ENCODE measurements at places on chromosomes 7 and 10.

GRCh38 chr10:105855791-105856190 lies 1214.7 kb downstream of the SORCS3 start:
- DNase-seq, result no peak

DNA sequence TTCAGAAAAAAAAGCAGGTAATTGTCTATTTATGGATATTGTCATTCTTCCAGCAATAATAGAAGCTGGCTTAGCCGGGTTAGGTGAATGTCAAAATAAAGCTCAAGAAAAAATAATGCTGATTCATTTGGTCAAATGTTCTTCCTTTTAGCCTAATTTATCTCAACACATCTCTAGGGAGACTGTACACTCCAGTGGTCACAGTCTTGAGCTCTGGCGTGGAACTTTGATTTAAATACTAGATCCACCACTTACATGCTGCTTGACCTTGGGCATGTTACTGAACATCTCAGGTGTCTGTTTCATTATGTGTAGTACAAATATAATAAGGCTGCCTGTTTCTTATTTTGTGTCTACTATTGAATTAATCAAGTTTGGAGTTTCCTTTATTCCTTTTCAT lies 22.0 kb downstream of the PRTFDC1 start:
- no peak for DNase-seq

- DNase-seq, result no peak
Observed at GRCh38 chr10:69742928-69743602, 58.6 kb upstream of the COL13A1 start.

- no peak for DNase-seq
Observed at GRCh38 chr7:95840953-95841950, 68.9 kb downstream of the DYNC1I1 start.

DNA sequence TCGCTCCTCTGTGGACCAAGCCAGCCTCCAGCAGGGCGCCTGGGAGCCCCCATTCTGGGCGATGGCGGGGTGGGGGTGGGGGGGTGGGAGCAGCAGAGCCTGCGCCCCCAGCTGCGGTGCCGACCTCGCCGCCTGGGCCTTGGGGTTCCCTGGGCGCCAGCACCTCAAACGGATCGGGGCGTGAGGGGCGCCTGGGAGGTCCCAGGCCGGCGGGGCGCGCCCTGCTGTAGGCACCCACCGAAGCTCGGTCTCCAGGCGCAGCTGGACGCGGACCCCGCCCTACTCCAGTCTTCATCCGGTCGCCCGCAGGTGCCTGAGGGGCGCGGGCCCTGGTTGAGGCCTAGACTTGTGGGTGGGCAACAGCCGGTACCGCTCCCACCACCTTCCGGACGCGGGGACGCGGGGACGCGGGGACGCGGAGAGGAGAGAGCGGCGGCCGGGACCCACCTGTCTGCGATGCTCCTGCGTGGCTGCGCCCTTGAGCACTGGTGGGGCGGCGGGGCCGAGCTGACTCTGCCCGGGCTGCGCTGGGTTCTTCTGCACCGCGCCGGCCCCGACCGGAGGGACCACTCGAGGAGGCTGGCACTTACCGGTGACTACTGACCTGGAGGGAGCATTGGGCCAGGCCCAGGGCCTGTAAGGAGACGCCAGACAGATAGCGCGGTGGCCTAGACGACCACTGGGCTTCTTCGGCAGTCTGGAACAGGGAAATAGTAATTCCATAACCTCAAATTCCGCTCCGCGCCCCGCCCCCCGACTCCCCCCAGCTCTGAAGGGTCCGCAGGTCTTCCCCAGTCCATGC lies 5.5 kb upstream of the KCP start:
- DNase-seq, result no peak

DNA sequence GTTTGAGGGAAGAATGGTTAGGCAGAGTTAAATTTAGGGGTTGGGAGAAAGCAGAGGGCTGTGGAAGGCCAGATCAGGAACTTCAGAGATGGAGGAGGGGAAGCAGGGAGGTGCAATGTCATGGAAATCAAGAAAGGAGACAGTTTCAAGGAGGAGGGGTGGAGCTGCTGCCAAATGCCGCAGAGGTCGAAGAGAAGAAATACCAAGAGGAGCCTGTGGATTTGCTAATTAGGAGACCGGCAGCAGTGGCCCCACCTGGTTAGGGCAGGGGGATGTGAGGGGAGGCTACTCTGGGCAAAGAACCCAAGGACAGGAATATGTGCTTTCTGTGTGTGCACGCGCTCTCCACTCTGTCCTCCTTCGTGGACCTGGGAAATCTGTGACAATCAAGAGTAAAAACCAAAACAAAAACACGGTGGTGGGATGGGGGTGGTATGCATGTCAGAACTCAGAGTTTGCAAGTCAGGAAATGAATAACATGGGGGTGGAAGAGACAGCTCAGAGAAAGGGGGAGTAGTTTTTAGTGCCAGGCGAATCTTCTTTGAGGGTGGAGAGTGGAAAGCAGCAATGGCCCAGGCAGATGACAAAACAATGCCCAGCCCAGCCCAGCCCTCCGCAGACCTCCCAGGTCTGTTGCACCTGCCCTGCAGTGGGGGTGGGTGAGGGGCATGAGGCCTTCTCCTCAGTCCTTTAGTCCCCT lies 102.9 kb upstream of the PAX2 start:
- DNase-seq, result no peak

GRCh38 chr10:94413361-94413760 lies 11.0 kb downstream of the TBC1D12 start:
- no peak for DNase-seq

DNA sequence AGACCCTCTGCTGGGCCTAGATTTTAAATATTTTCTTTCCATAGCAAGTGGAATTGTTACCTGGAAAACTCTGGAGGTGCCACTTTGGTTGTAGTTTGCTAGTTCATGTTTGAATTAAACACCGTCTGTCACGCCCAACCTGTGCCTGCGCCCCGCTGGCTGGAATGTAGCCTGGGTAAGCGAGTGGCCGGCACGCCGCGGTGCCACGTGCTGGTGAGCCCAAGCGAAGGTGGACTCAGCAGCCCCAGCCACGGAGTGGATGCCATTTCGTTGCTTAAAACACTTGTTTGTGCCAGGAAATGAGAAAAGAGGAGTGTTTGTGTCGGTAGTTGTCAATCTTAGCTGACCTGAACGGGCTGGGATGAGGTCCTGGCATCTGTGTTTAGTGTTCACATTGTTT lies 2.7 kb downstream of the GET4 start:
- DNase-seq, result no peak

- no peak for DNase-seq
Observed at GRCh38 chr10:121079226-121079625, 228.1 kb downstream of the WDR11 start.

GRCh38 chr10:79262131-79262530 lies 85.1 kb upstream of the PPIF start:
- DNase-seq, result no peak
